ENCODE measurements at places on chromosomes 11 and 22.

- DNase-seq = no peak
These were observed 270.5 kb downstream of the TENM4 start for GRCh38 chr11:79170321-79170720.

GRCh38 chr11:15969281-15969680, 387.1 kb downstream of the SOX6 start:
- no peak for DNase-seq

DNA sequence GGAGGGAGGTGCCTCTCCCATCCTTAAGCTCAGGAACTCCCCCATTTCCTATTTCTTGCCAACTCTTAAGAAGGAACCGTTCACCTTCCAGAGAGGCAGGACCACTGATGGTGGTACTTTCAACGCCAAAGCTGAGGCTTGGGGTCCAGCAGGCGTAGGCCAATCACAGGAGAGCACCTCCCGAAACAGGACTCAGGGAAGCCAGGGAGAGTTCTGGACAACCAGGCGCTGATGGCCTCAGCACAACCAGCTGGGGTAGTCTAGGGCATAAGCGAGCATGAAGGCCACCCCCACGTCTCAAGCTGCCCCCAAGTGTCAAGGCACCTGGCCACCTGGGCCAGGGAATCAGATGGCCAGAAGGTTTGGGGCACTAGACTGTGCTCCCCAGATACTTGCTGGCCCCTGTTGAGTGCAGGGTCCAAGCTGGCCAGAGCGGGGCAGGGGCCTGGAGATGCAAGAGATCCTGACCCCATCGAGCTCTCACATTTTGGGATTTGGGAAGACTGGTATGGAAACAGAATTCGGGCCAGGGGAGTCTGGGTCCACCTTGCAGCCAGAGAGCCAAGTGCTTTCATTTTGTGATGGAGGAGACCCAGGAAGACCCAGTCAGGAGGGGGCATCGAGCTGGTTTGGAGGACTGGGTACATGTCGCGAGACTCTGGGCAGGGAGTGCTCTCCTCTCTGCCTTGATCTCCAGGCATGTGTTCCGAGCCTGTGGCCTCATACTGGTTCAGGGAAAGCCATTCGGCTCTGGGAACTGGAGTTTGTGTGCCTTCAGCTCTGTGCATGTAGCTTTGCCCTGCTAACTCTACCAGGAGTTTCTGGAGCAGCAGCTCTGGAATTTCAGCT, 926 bp downstream of the CD6 start:
- DNase-seq = no peak

GRCh38 chr11:119909077-119909476, 180.1 kb upstream of the NECTIN1 start:
- DNase-seq = no peak

- no peak for DNase-seq
These were observed 6.8 kb upstream of the ZBED5 start for GRCh38 chr11:10864688-10865087.

- DNase-seq = no peak
These were observed 9.3 kb downstream of the CELSR1 start for GRCh38 chr22:46528121-46528610.

- DNase-seq = no peak
These were observed 90.2 kb downstream of the NAV2 start for GRCh38 chr11:19802773-19803293.

GRCh38 chr11:110763249-110764011, 51.2 kb upstream of the ARHGAP20 start:
- peak; percentile 59 for DNase-seq

GRCh38 chr11:36362902-36363301, 66.8 kb downstream of the PRR5L start:
- no peak for DNase-seq

DNA sequence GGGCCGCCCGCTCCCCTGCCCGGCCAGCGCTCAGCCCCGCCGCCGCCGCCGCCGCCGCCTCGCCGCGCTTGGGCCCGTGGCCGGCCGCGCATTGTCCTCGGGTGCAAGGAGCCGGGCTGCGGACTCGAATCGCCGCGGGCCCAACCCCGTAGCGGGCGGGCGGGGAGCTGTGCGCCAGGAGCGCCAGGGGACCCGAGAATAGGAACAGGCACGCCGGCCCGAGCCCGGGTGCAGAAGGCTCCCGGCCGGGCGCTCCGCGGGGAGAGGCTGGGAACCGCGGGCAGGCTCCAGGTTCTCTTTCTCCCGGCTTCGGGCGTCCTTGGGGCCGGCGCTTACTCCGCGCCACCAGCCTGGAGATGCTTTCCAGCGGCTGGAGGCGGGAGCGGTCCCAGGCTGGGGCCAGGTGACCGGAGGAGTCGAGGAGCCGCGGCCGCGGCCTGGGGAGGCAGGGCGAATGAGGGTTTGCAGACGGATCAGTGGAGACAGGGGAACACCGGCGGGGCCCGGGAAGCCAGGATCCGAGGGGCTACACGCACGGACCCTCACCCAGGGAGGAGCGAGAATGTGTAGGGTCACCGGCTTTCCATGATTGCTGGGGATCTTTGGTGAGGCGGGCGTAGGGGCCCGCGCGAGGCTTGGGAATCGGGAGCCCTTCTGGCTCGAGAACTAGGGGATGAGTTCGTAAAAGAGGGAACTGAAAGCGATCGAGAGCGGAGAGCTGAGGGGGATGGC, 726 bp downstream of the PKNOX2 start:
- DNase-seq = no peak

- no peak for DNase-seq
These were observed 34.2 kb upstream of the BIRC3 start for GRCh38 chr11:102283116-102283485.

GRCh38 chr11:24515632-24516031, 18.8 kb downstream of the LUZP2 start:
- DNase-seq = no peak

DNA sequence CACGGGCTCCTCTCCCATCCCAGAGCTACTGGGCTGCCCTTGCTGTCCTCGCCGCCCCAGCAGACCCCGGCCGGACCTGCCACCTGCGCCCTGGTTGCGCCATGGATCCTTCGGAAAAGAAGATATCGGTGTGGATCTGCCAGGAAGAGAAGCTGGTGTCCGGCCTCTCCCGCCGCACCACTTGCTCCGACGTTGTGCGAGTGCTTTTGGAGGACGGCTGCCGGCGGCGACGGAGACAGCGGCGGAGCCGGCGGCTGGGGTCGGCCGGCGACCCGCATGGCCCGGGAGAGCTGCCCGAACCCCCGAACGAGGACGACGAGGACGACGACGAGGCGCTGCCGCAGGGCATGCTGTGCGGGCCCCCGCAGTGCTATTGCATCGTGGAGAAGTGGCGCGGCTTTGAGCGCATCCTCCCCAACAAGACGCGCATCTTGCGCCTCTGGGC, 382 bp downstream of the RASSF10 start:
- no peak for DNase-seq

- DNase-seq = no peak
These were observed 73.7 kb upstream of the CREB3L1 start for GRCh38 chr11:46203746-46204145.

GRCh38 chr11:2928605-2929530, at the start of gene PHLDA2:
TSS of gene PHLDA2 (minus strand) at chr11:2929420. CDS start at chr11:2929364, 56 bp downstream.
- no peak for DNase-seq

GRCh38 chr11:23957314-23957713, 539.5 kb upstream of the LUZP2 start:
- DNase-seq = no peak

- no peak for DNase-seq
These were observed 198.5 kb upstream of the SORL1-AS1 start for GRCh38 chr11:121651257-121651605.

- DNase-seq = no peak
These were observed 27.7 kb upstream of the PARVB start for GRCh38 chr22:43996170-43996980.

GRCh38 chr11:1691026-1691877, 5.7 kb upstream of the KRTAP5-6 start:
- no peak for DNase-seq

DNA sequence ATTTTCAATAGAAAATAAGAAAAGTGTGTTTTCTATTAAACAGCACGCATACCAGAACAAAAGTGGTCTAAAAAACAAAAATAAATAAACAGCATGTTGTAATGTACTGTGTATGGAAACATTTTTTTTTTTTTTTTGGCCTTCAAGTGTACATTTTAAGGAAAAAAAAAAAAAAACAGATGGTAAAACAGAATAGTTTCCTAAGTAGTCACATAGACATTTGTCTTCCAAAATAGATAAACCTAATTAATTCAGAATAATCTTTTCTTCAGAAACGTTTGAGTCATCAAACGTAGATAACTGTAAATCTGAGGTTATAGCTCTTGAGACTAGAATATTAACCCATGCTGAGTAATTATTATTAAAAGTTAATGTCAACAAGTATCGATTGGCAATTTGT, 396 bp upstream of the CFAP300 start:
- DNase-seq = no peak
